ENCODE measurements at places on chromosomes 6 and 20.

- no peak for DNase-seq
Observed at GRCh38 chr20:44336086-44336485, 757 bp upstream of the R3HDML start.

- no peak for DNase-seq
Observed at GRCh38 chr6:168469521-168469920, 28.5 kb downstream of the SMOC2 start.

DNA sequence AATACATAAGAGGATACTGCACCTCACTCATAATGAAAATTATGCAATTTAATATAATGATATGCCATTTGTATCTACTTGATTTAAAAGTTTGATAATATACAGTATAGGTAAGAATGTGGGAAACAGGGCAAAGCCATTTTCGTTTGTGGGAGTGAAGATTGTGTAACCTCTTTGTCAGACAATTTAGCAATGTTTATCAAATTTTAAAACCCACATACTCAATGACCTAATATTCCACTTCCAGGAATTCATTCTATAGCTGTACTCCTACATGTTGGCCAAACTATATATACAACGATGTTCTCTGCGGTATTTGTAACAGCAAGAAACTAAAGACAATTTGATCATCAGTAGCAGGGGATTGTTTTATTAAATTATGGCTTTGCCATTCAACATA is 17.8 kb upstream of the FKBP5 start:
- DNase-seq = no peak

DNA sequence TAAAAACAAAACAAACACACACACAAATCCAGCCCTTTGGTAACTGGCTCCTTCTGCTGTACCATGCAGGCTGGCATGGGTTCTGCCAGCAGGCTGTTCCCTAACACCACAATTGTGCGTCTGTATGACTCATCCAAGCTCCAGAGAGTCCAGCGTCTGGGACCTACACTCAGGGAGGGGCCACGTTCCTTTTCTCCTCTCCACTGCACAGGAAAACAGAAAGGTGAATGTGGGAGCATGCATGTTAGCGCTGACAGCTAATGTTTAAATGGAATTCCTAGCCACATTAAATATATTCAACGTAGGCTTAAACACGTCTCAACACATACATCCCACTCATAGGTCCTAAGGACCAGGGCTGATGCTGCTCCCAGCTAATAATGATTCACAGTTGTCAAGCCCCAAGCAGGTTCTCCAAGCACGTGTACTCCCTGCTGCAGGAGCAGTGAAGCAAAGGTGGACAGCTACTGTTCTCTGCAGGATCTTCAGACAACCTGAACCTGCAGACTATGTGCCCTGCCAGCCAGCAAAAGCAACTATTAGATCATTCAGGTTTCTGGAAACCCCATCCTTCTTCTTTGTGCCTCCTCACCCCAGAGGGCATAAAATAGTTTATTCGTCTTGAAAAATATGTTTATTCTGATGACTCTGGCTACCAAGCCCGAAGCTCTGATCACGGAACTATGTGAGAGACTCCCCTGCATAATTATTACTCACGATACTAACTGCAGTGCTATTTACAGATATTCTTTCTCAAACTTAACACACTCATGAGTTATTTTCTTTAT is 20.9 kb downstream of the MAP1LC3A start:
- DNase-seq = peak; percentile 6

GRCh38 chr6:135257631-135258405 is 76.7 kb downstream of the MYB start:
- no peak for DNase-seq

DNA sequence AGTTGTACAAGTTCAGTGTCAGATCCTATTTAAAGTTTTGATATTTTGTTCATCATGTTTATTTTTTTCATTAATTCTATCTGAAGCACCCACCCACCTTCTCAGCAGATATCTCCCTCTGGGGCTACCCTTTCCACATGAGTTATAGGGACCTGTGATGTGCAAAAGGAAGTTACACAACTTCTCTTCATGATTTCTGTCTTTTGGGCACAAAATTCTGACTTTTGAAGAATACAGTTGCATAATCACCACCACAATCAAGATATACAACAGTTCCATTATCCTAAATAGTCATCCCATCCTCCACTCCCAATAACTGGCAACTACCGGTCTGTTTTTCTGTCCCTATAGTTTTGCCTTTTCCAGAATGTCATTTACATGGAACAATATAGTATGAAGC is 13.8 kb upstream of the FUCA2 start:
- no peak for DNase-seq

- DNase-seq = no peak
Observed at GRCh38 chr20:48824830-48825565, 2.8 kb downstream of the PREX1 start.

GRCh38 chr20:44247131-44247571 is at the start of gene GDAP1L1:
TSS of gene GDAP1L1 (plus strand) at chr20:44247308. CDS start at chr20:44247335, 27 bp downstream.
- DNase-seq = peak; percentile 54

GRCh38 chr6:16837217-16837972 is 76.1 kb upstream of the ATXN1 start:
- no peak for DNase-seq

DNA sequence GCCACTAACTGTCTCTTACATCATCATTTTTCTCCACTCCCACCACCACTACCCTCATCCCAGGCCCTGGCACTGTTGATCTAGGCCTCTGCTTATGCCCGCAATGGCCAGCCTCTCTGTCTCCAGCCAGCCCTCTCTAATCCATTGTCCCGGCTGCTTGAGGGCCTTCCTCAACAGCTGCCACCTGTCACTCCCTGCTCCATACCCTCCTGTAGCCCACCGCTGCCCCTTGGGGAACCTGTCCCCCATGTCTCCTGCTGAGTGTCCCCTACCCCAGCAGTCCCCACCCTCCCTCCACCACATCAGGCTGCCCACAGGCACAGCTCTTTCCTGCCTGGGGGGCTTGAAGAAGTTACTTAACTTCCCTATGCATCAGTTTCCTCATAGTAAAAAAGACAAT is 13.4 kb downstream of the TEAD3 start:
- DNase-seq = no peak

Data from NCI-H1105 treated with DMSO at 0.1 percent for 48 hours (cell line).